ENCODE measurements at places on chromosomes 2 and 18. TPM values are rescaled to one million over a fixed set of nuclear protein-coding genes. Genes with fewer than 3 reads are reported as not detected.

The PRSS56 gene
- total RNA-seq = not detected

The OTOF gene
- not detected for total RNA-seq

The SERPINB13 gene
- total RNA-seq = not detected

The TBR1 gene
- total RNA-seq = not detected

The KYNU gene
- 2.1 TPM for total RNA-seq

The ASPRV1 gene
- total RNA-seq = 5.2 TPM

The C2orf80 gene
- total RNA-seq = not detected

The HRH4 gene
- total RNA-seq = 0.55 TPM

The SOX11 gene
- not detected for total RNA-seq

The TWIST2 gene
- 97.6 TPM for total RNA-seq

The ERICH2 gene
- total RNA-seq = not detected

The RAMP1 gene
- 388 TPM for total RNA-seq
